Body of pancreas (tissue), 4 donors: ENCODE measurements at places on chromosomes 1 and 21. TPM values are rescaled to one million over a fixed set of nuclear protein-coding genes. Genes with fewer than 3 reads are reported as not detected.

The DMRTA2 gene
- not detected for total RNA-seq

DNA sequence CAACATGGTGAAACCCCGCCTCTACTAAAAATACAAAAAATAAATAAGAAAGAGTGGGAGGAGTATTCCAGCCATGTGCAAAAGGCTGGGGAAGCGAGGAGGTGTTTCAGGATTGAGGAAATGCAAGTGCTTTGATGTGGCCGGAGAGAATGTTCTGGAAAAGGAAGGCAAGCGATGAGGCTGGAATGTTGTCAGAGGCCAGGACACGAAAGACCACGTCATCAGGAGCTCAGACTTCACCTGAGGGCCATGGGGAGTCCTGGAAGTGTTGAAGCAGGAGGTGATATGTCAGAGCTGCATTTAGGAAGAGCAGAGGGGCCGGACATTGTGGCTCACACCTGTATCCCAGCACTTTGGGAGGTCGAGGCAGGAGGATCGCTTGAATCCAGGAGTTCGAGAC lies 10.9 kb upstream of the THEMIS2 start:
- no peak for DNase-seq

- no peak for DNase-seq
Observed at GRCh38 chr1:221834698-221835513, 93.0 kb upstream of the DUSP10 start.

GRCh38 chr1:158818560-158818959 lies 12.6 kb upstream of the MNDA start:
- DNase-seq = no peak

- DNase-seq = no peak
Observed at GRCh38 chr1:166040202-166040997, 126.4 kb downstream of the FAM78B start.

GRCh38 chr1:168979276-168979675 lies 127.2 kb upstream of the ATP1B1 start:
- peak; percentile 11 for DNase-seq

The LYPD8 gene
- not detected for total RNA-seq

- no peak for DNase-seq
Observed at GRCh38 chr1:226736001-226736907, 2.8 kb downstream of the ITPKB start.

GRCh38 chr1:197195100-197195499 lies 48.6 kb upstream of the ASPM start:
- DNase-seq = no peak

- no peak for DNase-seq
Observed at GRCh38 chr1:230906226-230906625, 37.9 kb upstream of the C1orf198 start.

GRCh38 chr21:33293136-33293535 lies 27.0 kb downstream of the IL10RB start:
- no peak for DNase-seq

The TTC24 gene
- not detected for total RNA-seq

The LINGO4 gene
- total RNA-seq = 1.6 TPM

The SPATA45 gene
- total RNA-seq = not detected

The RNU1-1 gene
- total RNA-seq = 15,479 TPM

- no peak for DNase-seq
Observed at GRCh38 chr1:93964777-93965200, 55.6 kb upstream of the GCLM start.
